Right cardiac atrium (tissue), 5 donors: ENCODE measurements at places on chromosomes 4 and X.

- no peak for DNase-seq
Observed at GRCh38 chrX:69182818-69183380, 17.6 kb upstream of the PJA1 start.

DNA sequence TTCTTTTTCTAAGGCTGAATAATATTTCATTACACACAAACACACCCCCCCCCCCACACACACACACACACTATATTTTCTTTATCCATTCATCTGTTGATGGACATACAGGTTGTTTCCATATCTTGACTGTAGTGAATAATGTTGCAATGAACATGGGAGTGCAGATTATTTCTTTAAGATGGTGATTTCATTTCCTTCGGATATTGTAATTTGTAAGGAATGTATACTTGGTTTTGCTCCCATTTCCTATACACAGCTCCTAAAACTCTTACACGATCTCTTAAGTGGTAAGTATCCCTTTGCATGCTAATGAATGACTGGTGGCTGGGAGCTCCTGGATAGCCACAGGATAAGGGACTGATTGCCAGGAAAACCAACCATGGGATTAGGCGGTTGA is 14.7 kb upstream of the RBMXL3 start:
- no peak for DNase-seq

DNA sequence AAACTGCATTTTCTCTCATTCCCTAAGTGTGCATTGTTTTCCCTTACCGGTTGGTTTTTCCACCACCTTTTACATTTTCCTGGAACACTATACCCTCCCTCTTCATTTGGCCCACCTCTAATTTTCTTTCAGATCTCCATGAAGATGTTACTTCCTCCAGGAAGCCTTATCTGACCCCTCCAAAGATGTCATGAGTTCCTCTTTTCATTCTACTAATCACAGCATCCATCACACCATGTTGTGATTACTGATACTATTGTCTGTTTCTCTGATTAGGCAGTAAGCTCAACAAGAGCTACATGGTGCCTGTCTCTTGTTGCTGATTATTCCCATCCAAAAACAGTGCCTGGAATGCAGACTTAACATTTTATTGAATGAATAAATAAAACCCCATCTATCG is 2.9 kb upstream of the AFP start:
- DNase-seq = no peak

DNA sequence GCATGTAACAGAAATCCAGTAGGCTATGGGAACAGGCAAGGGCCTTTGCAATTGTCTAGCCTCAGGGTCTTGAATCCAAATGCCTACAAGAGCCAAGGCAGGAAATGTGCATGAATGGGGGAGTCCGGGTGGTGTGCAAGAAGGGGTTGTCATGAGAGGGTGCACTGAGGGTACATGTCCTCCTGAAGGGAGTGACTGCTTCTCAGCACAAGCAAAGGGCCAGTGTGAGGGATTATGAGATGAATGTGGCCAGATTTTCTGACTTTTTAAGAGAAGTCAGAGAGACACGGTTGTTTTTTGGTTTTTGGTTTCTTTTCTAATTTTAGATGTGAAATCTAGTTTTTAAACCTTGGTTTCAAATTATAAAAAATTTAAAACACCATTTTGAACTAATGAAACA is 76.5 kb upstream of the LSM6 start:
- DNase-seq = no peak

DNA sequence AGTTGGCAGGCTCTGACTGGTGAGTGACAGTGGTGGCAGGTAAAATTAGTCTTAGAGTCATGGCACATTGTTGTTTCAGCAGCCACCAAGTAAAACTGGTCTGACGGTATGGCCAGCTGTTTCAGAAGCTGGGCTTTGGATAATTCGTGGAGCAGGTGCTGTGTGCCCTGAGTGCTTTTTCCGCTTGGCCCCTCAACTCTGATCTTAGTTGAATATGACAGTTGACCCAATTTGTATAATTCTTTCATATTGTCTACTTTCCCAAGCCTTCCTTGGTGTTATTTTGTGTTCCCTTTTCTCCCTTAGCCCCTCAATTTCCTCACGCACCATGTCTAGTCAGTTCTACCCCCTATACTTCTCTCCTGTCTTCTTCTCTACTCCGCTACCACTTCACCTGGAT is 32.0 kb downstream of the CDS1 start:
- DNase-seq = no peak
